NCI-H345 (cell line): ENCODE measurements at places on chromosomes 16 and 17.
A peak's percentile ranks its signal among the peaks of the same experiment; 100 is the strongest.

DNA sequence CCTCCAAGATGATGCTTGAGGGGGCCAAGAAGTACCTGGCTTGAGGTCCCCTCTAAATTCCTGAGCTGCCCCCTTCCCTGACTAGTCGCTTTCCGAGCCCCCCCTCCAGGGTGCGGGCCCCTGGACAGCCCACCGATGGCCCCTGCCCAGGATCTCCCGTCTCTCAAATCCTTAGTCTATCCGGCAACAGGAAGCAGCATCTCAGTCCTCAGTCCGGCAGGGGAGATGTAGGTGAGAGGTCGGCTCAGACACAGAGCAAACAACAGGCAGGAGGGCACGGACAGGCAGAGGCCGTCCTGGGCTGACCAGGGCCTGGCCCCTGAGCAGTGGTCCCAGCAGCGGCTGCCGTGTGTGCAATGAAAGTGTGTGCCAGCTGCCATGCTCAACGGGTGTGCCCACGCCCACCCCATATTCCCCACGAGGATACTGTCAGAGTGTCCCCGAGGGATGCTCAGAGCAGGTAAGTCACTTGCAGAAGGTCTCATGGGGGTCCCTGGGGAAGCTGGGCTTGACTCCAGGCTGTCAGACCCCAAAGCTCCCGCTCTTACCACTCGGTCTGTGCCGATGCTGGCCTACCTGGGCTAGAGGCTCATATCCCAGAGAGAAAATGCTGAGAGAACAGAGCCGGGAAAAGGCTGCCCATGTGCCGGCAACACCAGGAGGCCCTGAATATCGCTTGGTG, 7.2 kb downstream of the SLC43A2 start:
- no peak for DNase-seq

DNA sequence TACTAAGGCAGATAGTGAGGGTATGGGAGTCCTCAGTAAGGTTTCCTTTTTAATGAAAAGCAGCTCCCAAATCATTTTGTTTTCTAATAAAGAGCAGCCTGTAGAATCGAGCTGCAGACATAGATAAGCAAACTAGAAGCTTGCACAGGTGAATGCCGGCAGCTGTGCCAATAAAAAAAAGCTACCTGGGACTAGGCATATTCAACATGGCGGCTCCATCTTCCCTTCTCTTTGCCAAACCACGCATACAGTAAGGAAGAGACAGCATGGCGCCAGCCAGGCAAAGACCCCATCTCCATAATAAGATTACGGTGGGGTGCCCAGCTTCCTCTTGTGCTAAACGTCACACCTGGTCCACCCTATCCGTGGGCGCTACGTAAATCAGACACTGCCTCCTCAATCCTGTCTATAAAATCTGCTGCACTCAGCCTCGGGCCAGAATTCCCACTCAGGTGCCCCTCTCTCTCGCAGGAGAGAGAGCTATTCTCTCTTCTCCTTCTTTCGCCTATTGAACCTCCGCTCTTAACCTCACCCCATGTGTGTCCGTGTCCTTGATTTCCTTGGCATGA, 92.7 kb upstream of the FA2H start:
- DNase-seq, result no peak

- peak; percentile 55 for DNase-seq
Observed at GRCh38 chr16:68257251-68257905, 6.9 kb upstream of the SLC7A6 start.

DNA sequence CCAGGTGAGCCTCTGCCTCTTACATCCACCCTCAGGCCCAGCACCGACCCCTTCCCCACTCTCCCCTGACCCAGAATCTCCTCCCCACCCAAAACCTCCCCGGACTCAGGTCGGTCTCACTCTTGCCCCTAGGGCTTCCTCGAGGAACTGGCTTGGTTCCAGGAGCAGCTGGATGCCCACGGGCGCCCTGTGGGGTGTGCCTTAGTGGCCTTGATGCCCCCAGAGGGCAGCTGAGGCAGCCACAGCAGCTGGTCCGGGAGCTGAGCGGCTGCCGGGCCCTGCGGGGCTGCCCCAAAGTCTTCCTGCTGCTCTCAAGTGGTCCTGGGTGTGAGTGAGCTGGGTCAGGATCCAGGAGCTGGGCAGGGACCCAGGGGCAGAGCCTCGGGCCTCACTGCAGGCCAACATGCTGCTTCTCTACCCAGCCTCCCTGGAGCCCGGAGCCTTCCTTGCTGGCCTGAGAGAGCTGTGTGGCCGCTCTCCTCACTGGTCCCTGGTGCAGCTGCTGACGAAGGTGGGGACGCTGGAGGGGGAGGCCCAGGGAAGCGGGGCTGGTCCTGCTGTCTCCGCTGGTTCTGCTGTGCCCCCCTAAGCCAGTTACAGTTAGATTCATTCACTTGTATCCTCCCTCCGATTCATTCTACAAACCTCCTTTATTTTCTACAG, 9.6 kb downstream of the ZNF213 start:
- DNase-seq, result no peak

DNA sequence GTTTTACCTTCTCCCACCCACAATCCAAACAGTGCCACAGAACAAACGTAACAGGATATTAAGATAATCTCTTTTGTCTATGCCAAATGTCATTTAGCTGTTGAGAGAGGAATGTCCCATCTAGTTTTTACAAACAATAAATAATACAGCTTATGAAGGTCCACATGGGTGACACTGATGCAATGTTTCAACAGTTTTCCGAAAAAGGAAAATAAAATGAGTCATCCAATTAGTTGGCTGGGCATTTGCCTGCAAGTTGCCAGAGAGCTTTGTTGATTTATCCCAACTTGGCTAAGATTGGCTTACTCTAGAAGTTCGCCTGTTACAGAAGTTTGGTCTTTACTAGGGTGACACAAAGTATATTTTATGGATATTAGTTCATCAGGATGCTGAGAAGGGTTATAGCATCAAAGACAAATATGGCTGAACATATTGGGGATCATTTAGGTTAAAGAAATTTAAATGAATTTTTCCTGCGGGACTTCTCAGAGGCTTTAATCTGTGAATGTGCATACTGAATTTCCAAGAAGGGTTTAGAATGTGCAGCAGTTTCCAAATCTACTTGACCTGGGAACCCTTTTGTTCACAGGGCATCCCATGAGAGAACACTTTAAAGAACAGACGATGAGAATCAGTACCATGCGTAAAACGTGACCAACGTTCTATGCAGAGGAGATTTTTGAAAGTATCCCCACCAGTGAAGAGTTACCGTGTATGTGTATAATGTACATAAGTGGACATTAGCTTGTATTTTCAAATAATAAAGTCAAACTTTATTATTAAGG, 73.1 kb downstream of the CDH13 start:
- DNase-seq, result no peak

DNA sequence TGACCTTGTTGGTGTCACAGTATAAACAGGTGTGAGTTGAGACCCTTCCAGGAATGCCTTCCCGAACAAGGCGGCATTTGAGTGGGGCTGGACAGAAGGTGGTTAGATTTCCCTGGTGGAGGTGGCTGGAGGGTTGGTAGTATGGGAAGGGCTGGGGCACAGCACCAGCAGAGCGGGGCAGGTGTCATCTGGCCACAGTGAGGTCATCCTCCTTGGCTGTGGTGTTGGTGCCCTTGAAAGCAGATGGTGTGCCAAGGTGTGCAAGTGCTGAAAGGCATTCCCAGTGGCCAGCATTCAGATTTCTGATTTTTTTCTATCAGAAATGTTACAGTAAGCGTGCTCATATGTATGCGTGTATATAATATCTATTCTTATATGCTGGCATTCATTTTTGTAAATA, 126.6 kb downstream of the LAT start:
- DNase-seq, result no peak

GRCh38 chr16:1048442-1049112, 24.0 kb upstream of the SSTR5 start:
- peak; percentile 61 for DNase-seq

GRCh38 chr16:77956231-77956630, 66.1 kb upstream of the CLEC3A start:
- DNase-seq, result no peak

DNA sequence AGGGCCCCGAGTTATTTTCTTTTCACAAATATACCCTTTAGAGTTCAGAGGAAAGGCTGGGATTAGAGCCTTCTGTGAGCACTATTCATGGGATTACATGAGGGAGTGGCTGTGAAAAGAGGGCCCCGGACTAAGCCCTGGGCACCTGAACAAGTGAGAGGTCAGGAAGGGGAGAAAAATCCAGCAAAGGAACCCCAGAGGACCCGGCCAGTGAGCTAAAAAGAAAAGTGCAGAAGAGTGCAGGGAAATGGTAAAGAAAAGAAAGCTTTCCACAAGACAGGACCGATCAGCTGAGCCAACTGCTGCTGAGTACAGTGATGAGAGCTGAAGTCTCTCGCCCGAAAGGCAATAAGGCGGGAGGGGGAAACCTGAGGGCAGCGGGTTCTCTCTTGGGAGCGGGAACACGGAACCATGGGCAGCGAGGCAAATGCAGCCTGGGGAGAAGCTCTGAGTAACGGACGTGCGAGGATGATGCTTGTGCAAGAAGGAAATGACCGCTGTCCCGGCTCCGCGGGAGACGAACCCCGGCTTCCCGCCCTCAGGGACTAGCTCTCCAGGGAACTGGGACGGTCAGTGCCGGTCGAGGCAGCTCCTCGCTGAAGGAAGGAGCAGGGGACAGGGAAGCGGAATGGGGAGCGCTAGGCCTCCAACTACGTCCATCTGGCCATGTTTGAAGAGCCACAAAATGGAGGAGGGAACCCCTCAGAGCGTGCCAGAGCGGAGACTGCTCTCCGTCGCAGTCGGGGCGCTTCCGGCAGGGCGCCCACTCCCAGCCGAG, 665 bp upstream of the ALDH3A2 start:
- peak; percentile 56 for DNase-seq

DNA sequence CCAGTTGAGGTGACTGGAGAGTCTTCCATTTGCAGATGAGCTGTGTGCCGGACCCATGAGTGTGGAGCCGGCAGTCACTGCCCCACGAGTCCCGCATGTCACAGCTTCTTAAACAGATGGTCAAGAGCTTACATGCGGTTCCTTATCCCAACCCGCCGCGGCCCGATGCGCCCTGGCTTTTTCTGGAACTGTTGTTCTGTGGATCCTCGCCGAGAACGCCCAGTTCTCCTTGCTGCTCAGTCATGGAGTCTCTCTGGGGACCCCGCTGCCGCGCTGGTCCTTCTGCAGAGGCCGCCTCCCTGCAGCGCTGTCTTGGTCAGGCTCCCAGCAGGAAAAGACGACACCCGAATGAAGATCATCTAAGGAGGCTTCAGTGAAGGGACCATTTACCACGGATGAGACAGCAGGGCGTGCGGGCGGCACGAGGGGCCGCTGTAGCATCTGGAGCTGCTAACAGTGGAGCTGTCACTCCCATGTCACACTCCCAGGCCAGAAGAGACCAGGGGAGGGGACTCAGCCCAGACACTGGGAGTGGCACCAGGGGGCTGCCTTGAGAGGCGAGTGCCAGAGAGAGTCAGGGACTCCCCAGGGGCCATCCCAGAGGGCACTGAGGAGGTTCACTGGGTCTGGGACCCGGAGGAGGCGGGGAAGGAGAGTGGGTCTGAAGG, 10.8 kb upstream of the LGALS3BP start:
- no peak for DNase-seq

DNA sequence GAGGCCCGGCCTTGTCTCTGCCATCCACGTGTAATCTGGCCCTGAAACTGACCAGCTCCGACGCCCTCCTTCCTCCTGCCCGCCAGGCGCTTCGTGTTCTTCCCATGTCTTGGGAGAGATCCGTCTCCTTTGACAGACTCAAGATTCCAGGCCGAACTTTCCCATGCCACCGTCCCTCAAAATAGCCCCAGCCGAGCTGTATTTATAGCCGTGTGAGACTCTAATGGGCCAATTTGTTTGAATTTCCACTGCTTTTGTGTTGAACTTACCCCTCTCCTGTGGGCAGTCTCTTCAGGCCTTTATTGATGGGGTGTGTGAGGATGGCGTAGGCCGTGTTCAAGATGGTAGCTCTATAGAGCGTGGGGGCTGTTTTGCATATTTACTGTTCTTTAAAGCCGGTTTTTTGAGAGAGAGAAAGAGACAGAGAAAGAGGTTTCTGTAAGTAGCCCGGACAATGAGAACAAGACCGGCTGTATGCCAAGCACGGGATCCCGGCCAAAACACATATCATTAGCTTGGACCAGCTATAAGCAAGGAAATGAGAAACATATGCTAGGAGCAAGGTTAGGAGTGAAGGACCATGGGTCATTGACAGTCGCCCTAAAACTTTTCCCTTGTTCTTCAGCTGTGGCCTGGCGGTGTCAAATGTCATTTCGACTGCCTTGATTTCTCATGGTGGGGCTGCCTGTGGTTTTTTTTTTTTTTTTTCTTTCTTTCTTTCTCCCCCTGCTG, 124.5 kb upstream of the ZFHX3 start:
- DNase-seq, result peak; percentile 83

- no peak for DNase-seq
Observed at GRCh38 chr17:57396511-57396921, 140.2 kb downstream of the MSI2 start.

GRCh38 chr17:60230358-60230757, 80.6 kb downstream of the CA4 start:
- DNase-seq, result no peak

DNA sequence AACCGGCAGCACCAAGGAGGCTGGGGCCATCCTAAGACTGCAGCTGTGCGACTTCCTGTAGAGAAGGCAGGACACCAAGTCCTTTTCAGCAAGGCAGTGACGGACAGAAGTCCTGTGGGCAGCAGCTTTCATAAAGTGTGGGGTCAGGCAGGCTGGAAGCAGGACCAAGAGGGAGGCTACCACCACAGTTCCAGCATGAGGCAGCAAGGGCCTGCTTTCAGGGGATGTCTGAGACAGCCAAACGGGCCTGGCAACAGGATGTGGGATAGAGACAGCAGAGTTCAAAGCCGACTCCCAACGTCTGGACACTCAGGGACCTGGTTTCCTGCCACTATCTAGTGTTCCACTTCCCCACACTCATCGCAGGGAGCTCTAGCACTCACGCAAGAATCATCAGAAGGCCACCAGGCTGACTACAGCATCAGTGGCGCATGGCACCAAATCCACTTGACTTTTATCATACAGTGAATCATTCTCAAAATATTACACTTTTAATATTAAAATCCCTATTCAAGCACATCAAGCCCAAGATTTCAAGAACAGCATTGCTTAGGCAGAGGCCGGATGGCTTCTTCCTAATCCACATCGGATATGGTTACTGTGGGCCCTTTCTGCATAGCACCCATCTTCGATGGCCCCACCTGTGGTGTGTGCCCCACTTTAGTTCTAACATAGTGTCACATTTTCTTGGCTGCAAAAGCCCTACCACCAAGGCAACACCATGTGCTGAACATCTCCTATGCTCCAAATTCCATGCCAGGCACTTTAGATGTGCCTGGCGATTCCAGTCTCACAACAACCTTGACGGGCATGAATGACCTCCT, 5.2 kb downstream of the USP7 start:
- DNase-seq, result no peak

GRCh38 chr16:26177438-26177837, 485.7 kb downstream of the HS3ST4 start:
- no peak for DNase-seq

- DNase-seq, result no peak
Observed at GRCh38 chr17:2700491-2701141, 10.9 kb downstream of the CLUH start.
